Renal cortical epithelial cell (primary cell): ENCODE measurements at places on chromosomes 6 and 20.

DNA sequence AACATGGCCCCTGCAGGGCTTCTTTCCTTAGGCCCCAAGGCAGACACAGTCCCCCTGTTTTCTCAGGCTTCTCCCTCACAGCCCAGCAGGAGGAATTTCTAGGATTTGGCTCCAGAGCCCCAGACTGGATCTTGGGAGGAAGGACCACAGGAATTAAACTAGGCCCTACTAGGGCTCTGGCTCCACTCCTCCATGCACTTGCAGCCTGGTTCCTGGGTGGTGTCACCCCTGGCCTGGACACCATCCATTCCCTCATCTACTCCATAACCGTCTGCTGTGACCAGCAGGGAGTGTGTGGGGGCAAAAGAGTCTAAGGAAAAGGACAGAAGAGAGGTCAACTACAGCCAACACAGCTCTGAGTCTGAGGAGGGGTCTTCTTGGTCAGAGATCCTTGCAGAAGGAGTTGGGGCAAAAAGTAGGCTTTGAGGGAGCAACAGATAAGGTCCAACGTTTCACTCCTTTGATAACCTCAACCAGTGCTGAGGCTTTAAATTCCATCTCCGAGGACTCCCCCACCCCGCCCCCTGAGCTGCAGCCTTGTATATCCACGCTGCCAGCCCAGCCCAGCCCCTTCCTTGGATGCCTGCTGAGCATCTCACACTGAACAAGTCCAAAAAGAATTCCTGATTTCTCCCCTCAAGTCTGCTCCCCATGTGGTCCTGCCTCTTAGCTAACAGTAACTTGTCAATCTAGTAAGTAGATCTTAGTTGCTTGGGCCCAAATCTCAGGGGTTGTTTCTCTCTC is 27.9 kb upstream of the SPDEF start:
- DNase-seq = no peak

DNA sequence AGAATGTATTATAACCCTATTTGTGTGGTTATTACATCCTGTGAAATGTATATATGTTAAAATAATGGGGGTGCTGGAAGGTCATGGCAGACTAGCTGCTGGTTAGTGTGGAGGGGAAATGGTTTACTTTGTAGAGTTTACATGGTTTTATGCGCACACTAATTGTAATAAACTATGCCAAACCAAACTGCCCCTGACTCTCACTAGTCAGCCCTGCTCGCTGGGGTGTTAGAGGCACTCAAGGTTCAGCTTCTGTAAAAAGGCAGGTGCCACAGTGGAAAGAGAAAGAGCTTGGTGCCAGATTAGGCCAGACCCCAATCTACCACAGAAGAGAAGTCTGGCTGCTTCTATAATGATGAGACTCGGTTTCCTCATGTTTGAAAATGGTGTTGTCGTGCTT is 52.7 kb downstream of the GOPC start:
- DNase-seq = peak; percentile 12

DNA sequence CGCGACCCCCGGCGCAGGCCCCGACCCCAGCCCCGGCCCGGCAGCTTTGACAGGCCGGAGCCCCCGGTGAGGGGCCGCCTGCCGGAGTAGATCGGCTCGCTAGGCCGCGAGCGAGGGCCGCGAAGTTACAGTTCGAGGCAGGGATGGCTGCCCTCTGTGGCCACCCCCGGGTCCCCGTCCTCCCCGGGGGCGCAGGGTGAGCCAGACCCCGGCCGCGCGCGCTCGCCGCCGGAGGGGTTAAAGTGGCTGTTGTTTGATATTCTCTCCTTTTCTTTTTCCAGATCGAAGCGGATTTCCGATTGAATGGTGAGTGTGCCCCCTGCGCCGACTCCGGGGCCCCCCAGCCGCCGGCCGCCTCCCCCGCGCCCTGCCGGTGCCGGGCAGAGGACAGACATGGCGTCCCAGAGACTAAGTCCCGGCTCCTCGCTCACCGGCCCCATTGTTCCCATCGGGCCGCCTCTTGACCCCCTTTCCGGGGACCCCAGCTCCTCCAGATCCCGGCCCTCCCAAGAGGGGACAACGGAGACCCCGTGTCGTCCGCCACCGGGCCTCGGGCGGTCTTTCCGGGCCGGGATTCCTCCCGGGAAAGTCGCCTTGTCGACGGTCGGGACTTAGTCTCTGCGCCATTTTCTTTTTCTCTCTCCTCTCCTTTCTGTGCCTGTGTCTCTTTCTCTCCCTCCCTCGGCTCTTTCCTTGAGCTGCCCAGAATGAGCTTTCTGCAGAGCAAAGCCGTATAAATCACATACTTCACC is 704 bp downstream of the TOP1 start:
- DNase-seq = no peak

GRCh38 chr6:146874278-146875018 is 275.7 kb downstream of the ADGB start:
- no peak for DNase-seq

DNA sequence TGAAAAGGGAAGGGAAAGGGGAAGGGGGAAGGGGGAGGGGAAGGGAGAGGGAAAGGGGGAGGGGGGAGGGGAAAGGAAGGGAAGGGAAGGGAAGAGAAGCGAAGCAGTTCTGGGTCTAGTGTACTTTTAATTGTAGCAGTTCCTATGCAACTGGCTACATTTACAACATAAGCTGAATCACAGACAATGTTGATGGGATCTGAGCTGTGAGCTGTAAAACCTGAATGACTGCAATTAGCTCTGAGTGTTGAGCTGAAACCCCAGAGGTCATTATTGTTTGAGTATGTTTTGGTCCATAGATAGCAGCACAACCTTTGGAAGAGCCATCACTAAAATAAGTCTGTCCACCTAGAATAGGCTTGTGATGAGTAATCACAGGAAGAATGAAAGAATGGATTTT is 7.2 kb upstream of the ABHD12 start:
- peak; percentile 66 for DNase-seq

DNA sequence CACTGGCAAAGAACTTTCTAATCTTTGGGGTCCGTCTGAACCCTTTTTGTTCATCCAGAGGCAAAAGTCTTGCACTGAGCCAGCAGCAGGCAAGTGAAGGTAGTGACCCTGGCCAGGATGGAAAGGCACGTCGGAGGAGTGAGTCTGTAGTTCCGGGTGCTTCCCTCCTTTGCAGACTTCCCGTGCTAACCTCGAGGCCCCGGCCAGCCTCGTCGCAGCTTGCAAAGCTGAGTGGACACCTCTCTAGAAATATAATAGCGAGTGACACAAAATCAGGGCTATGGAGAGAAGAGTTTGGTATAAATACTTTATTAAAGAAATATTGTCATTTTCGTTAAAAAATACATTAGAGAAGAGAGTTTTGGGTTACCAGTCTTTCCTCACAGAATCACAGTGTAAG is 9.9 kb downstream of the PSMG4 start:
- DNase-seq = no peak

- no peak for DNase-seq
These were observed 158.3 kb downstream of the TMEM242 start for GRCh38 chr6:157164972-157165371.

- DNase-seq = no peak
These were observed 6.0 kb upstream of the FILIP1 start for GRCh38 chr6:75499640-75500039.

- DNase-seq = peak; percentile 98
These were observed 170.4 kb downstream of the PHF3 start for GRCh38 chr6:63805808-63806572.

GRCh38 chr6:21352131-21352530 is 241.4 kb upstream of the SOX4 start:
- no peak for DNase-seq

GRCh38 chr6:73980096-73980495 is 284.1 kb downstream of the CD109 start:
- no peak for DNase-seq

DNA sequence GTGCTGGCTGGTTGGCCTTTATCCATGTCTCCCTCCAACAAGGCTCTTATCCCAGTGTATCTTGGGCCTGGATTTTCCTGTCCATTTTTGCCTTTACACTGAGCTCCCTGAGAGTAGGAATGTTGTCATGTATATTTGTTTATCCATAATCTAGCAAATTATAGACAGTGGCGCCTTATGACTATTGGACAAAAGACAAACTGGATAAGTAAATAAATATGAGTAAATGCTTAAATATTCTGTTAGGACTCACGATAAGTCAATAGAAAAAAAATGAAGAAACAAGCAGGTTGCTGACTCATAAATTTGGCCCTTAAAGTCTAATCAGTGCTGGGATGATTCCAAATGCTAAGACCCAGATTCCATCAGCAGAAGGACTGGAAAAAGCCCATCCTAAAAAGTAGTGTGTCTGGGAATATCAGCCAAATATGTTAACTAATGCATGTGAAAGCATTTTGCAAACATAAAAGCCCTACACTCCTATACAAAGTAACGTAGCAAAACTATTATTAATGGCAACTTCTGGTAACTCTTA is 55.0 kb upstream of the PCSK2 start:
- no peak for DNase-seq

DNA sequence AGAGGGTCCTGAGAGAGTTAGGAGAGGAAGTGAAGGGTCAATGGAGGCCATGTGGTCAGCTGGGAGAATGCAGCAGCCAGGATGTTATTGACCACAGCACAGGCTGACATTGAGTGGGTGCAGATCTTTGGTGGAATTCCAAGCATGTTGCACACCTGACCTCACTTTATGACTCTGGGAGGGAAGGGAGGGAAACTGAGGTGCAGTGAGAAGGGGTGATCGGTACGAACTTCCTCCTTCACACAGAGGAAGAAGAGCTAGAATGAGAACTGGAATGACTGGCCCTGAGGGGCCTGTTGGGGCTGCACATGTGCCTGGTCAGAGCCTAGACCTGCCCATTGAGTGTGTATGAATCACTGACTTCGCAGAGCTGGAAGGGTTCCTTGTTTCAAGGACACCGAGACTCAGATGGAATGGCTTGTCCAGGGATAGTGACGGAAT is 9.8 kb downstream of the FAM83D start:
- DNase-seq = peak; percentile 69

DNA sequence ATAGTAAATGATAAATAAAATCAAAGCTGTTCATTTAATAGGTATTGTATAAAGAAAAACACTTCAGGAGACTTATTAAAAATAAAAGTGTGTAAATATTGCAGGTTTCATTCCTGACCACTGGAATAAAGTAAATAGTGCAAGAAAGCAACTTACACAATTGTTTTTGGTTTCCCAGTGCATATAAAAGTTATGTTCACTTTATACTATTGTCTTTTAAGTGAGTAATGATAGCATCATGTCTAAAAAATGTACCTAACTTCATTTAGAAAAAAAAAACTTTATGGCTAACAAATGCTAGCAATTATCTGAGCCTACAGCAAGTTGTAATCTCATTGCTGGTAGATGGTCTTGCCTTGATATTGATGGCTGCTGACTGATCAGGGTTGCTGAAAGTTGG is 726.6 kb upstream of the POU3F2 start:
- peak; percentile 2 for DNase-seq

DNA sequence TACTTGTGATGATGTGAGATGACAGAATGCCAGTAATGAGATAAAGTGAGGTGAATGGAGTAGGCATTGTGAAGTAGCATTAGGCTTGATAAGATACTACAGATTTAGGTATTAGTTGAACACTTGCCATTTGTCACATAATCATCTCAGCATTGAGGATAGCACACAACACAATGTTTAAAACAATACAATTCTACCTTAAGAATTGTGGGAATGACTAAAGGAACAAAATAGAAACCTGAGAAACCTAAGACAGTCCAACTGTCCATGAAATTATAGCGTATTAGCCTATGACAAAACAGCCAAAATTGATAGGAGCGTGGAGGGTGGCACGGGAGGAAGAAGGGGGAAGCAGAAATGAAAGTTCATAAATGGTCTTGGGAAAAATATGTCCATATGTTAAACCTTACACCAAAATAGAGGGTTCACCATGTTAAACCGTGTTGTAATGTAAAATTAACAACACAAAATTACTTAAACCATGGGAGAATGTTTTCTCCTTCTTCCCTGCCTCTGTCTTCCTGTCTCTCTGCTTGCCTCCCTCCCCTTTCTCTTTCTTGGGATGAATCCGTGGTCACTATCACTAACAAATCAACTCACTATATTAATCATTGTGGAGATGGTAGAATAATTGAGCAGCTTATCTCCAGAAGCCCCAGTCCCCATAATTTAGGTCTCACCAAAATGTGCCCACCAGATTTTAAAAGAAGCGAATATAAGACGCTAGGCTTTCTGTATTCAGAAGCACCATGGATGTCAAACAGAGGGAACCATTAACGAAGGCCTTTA is 33.0 kb upstream of the HFE start:
- DNase-seq = no peak

- DNase-seq = peak; percentile 92
These were observed 154.9 kb downstream of the ESR1 start for GRCh38 chr6:151962246-151962846.

- DNase-seq = no peak
These were observed 254.6 kb upstream of the PRDM1 start for GRCh38 chr6:105831311-105832097.

- no peak for DNase-seq
These were observed 94.6 kb downstream of the ARMC2 start for GRCh38 chr6:108942556-108943492.

GRCh38 chr6:43833996-43834390 is 64.0 kb downstream of the VEGFA start:
- DNase-seq = no peak
